HFFc6 (cell line): ENCODE measurements at places on chromosomes 1 and 21. TPM values are rescaled to one million over a fixed set of nuclear protein-coding genes. Genes with fewer than 3 reads are reported as not detected.

HEYL gene
- not detected in 3 replicates for total RNA-seq

GRCh38 chr1:31707711-31708110 lies 3.9 kb upstream of the COL16A1 start:
- peaks cover 76% of the 10 kb centered on the region for H3K4me1 ChIP-seq
- H3K27ac ChIP-seq, result peak overlapping the region; percentile 49
- H3K36me3 ChIP-seq, result no peaks in the 10 kb centered on the region
- peaks cover 2% of the 10 kb centered on the region for H3K27me3 ChIP-seq

- no peak overlapping the region for H3K27ac ChIP-seq
- DNase-seq, result peak; percentile 2
- no peaks in the 10 kb centered on the region for H3K36me3 ChIP-seq
- H3K27me3 ChIP-seq, result peaks cover 9% of the 10 kb centered on the region
- no peak overlapping the region for H3K4me3 ChIP-seq
- peaks cover 11% of the 10 kb centered on the region for H3K4me1 ChIP-seq
Measured at GRCh38 chr1:229694053-229694693, 68.1 kb downstream of the URB2 start.

DNA sequence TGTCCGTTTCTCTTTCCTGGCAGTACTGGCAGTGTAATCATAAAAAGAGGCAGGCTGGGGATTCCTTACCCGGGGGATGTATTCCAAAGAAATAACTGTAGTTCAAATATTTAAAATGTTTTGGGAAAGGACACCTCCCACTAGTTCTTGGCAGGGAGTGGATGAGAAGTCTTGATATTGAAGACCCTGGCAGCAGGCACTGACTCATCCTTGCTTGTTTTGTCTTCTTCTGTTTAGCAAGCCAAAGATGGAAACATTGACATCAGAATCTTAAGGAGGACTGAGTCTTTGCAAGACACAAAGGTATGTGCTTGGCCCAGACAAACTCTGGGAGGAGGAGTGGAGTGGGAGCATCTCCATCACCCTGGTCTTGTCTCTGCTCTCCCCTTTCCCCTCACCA lies 639 bp downstream of the IL20 start:
- DNase-seq, result no peak
- no peaks in the 10 kb centered on the region for H3K36me3 ChIP-seq
- H3K4me3 ChIP-seq, result no peak overlapping the region

- peaks cover 10% of the 10 kb centered on the region for H3K36me3 ChIP-seq
- no peak overlapping the region for H3K27ac ChIP-seq
- no peak overlapping the region for H3K4me3 ChIP-seq
Measured at GRCh38 chr1:33905241-33905640, 41.4 kb downstream of the HMGB4 start.
